Kidney epithelial cell (primary cell): ENCODE measurements at places on chromosomes 16 and 17. TPM values are rescaled to one million over a fixed set of nuclear protein-coding genes. Genes with fewer than 3 reads are reported as not detected.
A peak's percentile ranks its signal among the peaks of the same experiment; 100 is the strongest.

The TBC1D3C gene
- total RNA-seq, result not detected in 2 replicates

The ZFP3 gene
- total RNA-seq, result 4.4 and 4.8 TPM in 2 replicates

The KRT40 gene
- total RNA-seq, result not detected in 2 replicates

The BCKDK gene
- 50.9 and 59.6 TPM in 2 replicates for total RNA-seq

The MCRIP1 gene
- 131 and 137 TPM in 2 replicates for total RNA-seq

The CNGB1 gene
- not detected in 2 replicates for total RNA-seq

The METTL26 gene
- total RNA-seq, result 170 and 203 TPM in 2 replicates

The EFNB3 gene
- 4.7 and 5.5 TPM in 2 replicates for total RNA-seq

The SPATA22 gene
- not detected in 2 replicates for total RNA-seq

DNA sequence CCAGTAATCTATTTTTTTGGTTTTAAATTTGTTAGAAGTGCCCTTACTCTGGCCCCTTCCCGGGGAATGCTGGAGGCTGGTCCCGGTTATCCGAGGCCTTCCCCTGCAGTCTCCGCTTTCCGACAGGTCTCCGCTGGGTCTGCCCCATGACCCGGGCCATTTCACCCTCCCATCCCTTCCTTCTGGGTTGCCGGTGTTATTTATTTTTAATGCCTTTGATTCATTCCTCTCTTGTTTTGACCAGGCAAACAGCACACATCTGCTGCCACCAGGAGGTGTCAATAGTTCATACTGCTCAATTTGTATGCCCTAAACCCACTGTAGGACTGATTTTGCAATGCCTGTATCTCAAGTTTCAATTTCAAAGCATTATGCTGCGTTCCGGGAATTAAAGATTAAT, 113.2 kb upstream of the IRX5 start:
- DNase-seq, result no peak

DNA sequence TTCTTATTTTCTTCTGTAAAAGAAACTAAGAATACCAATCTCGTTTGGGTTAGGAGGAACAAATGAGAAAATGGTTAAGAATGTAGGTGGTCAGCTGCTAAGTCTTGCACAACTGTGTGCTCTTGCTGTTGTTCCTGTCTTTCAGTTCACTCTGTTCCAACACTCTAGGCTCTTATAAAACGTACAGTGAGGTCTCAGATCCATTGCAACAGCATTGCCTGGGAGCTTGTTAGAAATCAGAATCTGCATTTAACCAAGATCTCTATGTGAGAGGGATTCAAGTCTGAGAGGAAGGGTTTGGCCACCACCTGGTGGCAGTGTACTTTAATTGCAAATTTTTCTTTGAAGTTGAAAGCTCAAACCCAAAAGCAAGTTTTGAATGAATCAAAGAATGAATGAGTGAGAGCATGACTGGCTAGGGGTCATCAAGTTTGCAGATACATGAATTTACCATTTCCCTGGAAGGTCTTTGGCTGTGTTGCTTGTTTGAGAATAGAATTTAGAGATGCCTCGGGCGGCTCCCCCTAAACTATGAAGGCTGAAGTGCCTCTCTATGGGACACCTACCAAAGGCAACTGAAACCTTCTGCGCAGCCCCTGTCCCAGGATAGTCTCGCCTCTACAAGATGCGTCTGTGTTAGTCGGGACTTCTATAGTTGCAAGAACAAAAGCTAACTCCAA, 2.5 kb downstream of the ALOX15B start:
- DNase-seq, result no peak

- DNase-seq, result peak; percentile 56
These were observed 131.6 kb upstream of the PLCG2 start for GRCh38 chr16:81647527-81647926.

GRCh38 chr16:60304720-60305119, 1570.6 kb upstream of the GOT2 start:
- DNase-seq, result no peak

DNA sequence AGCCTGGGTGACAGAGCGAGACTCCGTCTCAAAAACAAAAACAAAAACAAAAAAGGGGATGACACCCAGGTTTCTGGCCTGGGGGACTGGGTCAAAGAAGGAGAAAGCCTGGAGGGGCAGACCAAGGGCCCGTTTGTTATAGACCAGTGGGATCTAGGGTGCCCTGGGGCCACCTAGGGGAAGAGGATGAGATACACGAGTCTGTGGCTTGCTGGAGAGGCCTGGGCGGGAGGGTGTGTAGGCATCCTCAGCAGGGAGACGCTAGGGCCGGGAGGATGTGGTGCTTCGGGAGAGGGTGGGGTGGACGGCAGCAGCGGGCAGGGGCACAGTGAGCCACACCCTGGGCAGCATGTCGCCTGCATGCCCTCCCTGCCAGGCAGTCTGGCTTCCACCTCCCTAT, 17.1 kb upstream of the CRK start:
- no peak for DNase-seq

GRCh38 chr17:9553181-9553580, 22.4 kb downstream of the STX8 start:
- no peak for DNase-seq

GRCh38 chr17:29566473-29567303, at the start of gene ABHD15:
Gene ABHD15, minus strand, starts transcription at chr17:29567037. Its CDS starts 71 bp downstream, at chr17:29566966.
- no peak for DNase-seq

DNA sequence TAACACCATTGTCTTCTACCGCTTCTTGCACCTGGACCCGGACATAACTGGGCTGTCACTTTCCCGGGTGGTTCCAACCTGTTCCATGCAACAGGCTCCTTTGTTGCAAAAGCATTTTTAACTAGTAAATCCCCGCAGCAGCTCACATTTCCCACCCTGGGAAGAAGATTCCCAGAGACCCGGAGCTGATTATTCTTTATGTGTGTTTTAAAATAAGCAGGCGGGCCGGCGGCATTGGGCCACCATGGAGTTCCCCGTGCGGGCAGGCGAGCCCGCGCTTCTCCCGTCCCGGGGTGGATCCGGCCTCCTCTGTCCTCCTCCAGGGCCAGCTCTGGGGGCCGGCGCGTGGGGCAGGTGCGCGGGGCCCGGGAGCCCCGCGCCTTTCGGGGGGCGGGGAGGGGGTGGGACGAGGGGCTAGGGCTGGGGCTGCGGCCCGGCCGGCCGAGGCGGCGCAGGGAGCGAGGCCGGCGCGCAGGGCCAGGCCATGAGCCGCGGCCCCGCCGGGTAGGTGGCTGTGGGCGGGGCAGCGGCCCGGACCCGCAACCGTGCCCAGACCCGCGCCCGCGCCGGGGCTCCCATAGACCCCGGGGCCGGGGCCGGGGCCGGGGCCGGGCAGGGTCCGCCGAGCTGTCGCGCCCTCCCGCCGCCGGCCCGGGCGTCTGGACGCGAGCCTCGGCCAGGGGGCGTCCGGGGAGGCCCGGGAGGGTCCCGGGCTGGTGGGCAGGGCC, 1.7 kb downstream of the CRAMP1 start:
- DNase-seq, result no peak

GRCh38 chr17:79298799-79299198, 224.2 kb downstream of the ENGASE start:
- DNase-seq, result no peak

GRCh38 chr17:81484195-81484979, 28.2 kb downstream of the ACTG1 start:
- DNase-seq, result no peak

DNA sequence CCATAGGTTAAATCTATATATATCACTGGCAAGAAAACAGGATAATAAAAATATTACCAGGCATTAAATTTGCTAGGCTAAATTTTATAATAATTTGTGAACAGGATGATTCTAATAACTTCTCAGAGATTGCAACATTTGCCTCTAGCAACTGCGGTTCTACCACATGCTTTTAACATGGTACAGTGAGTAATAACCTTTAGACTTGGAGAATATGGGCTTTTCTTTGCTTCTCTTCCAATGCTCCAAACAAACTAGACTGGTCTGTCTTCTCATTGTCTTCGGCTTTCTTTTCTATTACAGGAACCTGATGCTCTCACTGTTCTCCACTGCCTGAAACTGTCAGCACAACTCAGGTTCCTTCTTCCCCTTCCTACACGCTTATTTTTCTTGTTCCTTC, 80.6 kb downstream of the CA4 start:
- no peak for DNase-seq

DNA sequence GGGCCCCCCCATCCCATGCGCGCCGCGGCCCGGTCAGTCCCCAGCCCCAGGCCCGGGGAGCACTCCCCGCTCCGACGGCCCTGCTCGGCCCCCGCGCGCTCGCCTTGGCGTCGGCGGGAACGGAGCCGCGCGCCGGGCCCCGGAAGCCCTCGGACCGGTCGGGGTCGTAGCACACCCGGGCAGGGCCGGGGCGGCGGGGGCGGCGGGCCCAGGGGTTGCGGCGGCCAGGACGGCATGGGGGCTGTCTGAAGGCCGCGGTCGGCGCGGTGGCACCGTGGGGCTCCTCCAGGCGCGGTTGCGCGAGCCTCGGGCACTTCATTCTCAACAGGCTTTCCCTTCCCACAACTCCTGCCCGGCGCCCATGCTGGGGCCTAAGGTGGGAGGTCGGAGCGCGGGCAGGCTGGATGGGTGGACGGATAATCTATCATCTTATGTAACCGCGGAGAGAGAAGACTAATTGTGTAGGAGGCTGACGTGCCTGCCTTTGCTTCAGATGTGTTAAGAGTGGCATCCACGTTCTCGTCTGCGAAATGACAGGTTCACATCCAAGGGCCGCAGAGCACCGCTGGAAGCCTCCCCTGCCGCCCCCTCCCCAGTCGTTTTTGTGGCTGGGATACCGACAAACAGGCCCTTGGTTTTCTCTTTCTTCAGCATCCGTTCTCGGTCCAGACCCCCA, 708 bp downstream of the BAIAP2 start:
- DNase-seq, result no peak

GRCh38 chr17:17051380-17051779, 9.1 kb downstream of the MPRIP start:
- no peak for DNase-seq

GRCh38 chr16:67000384-67001351, 12.3 kb downstream of the CES4A start:
- no peak for DNase-seq

- no peak for DNase-seq
These were observed 21.2 kb upstream of the GCSH start for GRCh38 chr16:81117436-81117835.

GRCh38 chr17:71938340-71939010, 182.3 kb upstream of the SOX9 start:
- DNase-seq, result no peak

GRCh38 chr17:48604770-48605329, at the start of gene HOXB6:
Gene HOXB6, minus strand, starts transcription at chr17:48604986. Its CDS starts 6,836 bp downstream, at chr17:48598150.
- DNase-seq, result peak; percentile 55

DNA sequence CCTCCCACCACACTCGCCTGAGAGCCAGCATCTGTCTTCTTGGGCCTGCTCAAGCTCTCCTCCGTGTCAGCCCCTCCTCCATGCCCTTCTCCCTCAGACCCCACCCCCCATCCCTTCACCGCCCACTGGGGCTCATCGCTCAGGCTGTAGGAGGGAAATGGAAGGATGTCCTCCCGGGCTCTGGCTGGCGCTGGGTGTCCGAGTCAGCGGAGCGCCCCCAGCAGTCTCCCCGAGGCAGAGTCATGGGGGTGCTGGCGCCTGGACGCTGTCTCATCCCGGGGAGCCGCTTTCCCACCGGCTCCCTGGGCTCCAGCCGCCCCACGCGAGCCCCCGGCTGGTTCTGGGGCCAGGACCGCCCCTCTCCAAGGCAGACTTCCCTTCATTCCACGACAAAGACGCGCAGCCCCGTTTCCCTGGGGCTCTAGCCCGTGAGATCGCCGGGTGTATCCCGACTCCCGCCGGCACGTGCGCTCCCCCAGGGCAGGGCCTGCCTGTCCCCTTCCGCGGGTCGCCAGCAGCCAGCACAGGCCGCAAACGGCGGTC, 428 bp upstream of the ANTKMT start:
- DNase-seq, result no peak

DNA sequence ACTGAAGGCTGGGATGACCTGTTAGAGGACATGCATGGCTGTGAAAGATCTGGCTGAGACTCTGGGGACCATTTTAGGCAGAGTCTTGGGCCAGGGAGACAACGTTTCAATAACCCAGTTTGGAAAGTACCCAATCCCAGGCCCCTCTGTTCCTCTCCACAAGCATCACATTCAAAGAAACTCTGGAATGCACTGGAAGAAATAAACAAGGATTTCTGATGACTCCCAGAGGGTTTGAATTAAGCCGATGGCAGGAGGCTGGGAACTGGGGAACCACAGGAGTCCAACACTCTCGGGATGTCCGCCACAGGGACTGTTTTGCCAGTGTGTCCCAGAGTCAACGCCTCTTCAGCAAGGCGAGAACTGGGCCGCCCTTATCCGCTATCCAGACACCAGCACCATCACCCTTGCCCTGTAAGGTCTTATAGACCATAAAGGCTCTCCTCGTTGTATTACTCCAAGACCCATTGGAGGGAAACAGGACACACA, 3.3 kb downstream of the PMP22 start:
- no peak for DNase-seq

DNA sequence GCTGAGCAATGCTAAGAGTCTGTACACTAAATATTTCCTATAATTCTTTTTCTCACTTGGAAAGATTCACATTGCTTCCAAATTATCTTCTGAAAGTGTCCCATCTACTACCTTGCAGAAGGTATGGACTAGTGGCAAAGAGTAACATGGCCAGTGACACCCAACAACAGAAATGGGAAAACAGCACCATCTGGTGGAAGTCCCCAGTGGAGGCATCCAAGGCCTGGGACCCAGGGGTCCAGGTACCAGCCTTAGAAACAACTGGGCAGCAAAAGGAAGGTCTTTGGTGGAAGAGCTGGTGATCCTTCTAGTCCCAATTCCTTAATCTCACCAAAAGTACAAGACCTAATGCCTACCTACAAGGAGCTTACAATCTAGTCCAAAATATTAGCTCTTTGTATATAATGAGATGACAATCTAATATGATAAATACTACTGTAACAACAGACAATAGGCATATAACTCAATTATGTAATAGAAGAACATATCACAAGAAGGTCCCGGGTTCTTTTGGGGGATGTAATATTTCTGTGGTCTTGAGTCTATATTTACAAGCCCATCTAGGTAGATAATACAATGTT, 55.3 kb downstream of the SKAP1 start:
- DNase-seq, result no peak

- no peak for DNase-seq
These were observed 806 bp downstream of the IFT140 start for GRCh38 chr16:1610899-1611632.

DNA sequence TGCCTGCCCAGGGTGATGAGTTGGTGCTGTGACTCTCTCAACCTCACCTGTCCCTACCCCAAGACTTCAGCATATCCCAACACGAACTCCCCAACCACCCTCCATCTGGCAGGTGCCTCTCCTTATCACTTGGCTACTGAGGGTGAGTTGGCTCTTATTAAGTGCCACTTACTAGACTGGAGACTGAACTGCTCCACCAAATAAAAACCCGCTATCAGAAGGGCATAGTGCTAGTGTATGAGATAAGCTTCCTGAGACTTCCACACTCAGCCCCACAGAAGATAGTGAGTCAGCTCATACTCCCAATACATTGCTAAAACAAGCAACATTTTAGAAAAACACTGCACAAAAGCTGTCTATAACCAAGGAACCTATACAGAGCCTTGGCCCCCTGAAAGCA, 16.0 kb upstream of the CCL18 start:
- DNase-seq, result no peak

DNA sequence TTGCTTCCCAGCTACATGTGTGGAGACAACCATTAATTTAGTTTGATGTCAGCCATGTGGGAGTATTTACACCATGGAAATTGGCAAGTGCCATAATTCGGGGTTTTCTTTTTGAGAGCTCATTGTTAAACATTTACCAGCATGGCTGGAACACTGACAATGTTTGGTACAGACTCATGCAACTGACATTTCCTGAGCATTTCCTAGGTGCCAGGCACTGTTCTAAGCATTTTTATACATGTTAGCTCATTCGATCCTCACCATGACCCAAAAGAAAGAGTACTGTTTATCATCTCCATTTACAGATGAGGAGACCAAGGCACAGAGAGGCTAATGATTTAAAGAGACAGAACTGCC, 86.9 kb downstream of the FOXL1 start:
- peak; percentile 78 for DNase-seq
